ENCODE measurements at places on chromosomes 3 and 15. TPM values are rescaled to one million over a fixed set of nuclear protein-coding genes. Genes with fewer than 3 reads are reported as not detected.

Gene MITF
- total RNA-seq: 0.81 TPM

Gene DNAJA4
- 0.35 TPM for total RNA-seq

Gene BCL2A1
- not detected for total RNA-seq

Gene BFSP2
- not detected for total RNA-seq
